ENCODE measurements at places on chromosomes 3 and 15.
A peak's percentile ranks its signal among the peaks of the same experiment; 100 is the strongest.

DNA sequence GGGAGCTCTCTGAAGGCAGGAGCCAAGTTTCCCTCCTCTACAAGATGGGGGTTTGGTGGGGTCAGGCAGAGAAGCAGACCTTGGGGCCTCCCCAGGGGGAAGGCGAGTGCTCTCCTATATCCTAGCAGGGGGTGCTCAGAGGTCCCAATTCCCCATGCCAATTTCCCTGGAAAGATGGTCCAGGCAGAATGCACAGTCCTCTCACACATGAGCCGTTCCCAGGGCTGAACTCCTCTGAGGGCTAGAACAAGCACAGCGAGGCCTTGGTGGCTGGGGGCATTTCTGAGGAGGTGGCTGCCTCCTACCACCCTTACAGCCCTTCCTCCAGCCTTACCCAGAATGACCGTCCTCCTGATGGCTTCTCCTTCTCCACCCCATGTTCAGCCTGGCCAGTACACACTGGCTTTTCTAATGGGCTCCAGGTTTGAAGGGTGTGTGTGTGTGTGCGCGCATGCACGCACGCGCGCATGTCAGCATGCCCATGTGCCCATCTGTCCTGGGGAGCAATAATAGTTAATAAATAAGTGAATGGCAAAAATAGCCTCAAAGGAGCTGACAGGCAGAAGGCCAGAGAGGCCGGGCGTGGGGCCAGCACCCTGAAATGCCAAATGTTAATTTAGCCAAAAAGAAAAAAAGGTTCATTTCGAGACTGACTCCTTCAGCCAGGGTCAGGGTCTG is 24.4 kb downstream of the ADCY5 start:
- DNase-seq: no peak

DNA sequence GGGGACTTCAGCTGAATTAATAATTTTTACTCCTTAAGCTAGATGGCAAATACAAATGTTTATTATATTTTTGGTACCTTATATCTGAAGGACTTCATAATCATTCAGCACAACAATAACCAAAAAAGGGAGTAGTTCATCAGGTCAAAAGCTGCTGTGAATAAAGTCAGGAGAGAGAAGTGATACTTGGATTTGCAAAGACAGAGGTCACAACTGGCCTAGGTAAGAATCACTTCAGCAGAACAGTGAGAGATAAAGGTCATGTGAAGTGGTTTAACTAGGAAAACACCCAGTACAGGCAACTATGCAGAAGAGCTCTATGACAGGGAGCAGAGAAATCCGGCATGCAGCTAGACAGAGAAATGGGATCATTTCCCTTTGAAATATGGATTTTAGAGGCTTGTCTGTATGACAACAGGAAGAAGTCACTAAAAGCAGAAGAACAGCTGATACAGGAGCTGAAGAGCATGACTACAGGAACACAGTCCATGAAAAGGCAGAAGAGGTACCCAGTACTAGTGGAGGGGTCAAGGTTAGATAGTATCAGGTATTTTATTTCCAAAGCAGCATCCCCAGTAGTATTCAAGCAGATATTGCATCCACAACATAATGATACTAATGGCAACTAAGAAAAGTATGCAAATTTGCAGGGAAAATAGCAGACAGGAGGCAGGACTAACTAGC is 25.7 kb downstream of the ZMAT3 start:
- peak; percentile 37 for DNase-seq

- DNase-seq: no peak
Observed at GRCh38 chr3:47874913-47875312, 72.0 kb downstream of the DHX30 start.

DNA sequence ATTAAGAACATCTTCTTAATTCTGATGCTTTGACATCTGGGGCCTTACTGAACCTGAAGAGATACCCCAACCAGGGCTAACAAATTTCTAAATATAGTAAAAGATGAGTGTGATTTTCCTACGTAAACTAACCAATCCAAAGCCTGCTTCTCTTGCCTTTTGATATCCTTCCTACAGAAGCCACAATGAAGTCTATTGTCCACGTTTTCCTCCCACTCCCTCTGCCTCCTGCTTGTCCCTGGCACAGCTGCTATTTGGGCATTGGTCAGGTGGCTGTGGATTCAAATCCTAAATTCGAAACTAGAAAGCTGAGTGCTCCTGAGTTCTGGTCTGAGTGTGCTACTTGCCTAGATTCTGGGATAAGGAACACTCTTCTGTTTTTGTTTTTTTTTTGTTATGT is 17.4 kb upstream of the MKRN3 start:
- DNase-seq: no peak

- DNase-seq: no peak
Observed at GRCh38 chr3:197024881-197025735, 4.5 kb downstream of the MELTF start.

Measured in Kasumi-1 (cell line).